ENCODE measurements at places on chromosomes 1 and 21. TPM values are rescaled to one million over a fixed set of nuclear protein-coding genes. Genes with fewer than 3 reads are reported as not detected.

The NECTIN4 gene
- total RNA-seq, result 0.20 TPM

The DTL gene
- 28.0 TPM for total RNA-seq

The FH gene
- 87.0 TPM for total RNA-seq

The LIPI gene
- not detected for total RNA-seq

The ITGB2 gene
- not detected for total RNA-seq

The LAMB3 gene
- 20.2 TPM for total RNA-seq

The KLF17 gene
- total RNA-seq, result 1.2 TPM

The KIAA0040 gene
- total RNA-seq, result 1.2 TPM

The ILDR2 gene
- 4.6 TPM for total RNA-seq
